ENCODE measurements at places on chromosomes 2 and 18.

GRCh38 chr2:196827356-196827755 lies 18.2 kb upstream of the C2orf66 start:
- no peak for DNase-seq

DNA sequence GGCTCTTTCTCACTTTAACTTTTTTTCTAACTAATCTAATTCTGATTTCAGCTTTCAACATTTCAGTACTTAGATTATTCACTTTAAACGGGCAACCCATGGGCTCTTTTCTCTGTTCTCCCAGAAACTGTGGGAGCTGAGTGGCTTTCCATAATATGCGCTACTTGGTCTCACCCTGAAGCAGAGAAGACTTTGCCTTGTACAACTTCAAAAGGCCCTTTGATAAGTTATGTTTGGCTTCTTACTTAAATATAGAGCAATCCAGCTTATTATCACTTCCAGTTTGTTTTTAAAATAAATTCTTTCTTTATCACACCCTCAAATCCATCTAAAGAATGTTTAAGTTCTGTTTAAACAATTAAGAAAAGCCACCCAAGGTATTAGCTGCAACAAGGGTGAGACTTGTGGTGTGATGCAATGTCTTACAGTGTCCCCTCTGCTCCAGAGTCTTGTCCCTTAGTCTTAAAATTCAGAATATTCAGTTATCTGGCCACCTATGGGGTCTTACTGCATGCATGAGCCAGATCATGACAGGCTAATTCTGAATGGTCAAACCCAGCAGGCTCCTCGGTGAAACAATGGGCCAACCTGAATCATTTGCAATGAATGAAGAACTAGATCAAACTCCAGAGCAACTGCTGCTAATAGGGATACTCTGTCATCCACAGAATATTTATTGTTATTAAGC lies 38.8 kb downstream of the GCG start:
- no peak for DNase-seq

DNA sequence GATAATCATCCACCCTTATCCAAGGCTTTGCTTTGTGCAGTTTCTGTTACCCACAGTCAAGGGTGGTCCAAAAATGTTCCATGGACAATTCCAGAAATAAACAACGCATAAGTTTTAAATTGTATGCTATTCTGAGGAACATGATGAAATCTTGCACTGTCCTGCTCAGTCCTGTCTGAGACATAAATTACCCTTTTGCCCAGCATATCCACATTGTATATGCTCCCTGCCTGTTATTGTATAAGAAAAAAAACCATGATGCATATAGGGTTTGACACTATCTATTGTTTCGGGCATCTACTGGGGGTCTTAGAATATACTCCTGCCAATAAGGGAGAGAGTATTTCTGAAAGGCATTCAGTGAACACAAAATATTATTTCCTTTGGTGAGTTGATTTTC lies 24.0 kb downstream of the LRRTM1 start:
- DNase-seq, result no peak

GRCh38 chr2:172066394-172066886 lies 18.9 kb upstream of the DLX1 start:
- DNase-seq, result no peak
